CD4-positive, alpha-beta T cell treated with Interferon alpha-2 for 1 hour (primary cell): ENCODE measurements at places on chromosomes 3 and 15.

GRCh38 chr3:179196098-179196497 is 47.9 kb downstream of the PIK3CA start:
- no peak for DNase-seq

DNA sequence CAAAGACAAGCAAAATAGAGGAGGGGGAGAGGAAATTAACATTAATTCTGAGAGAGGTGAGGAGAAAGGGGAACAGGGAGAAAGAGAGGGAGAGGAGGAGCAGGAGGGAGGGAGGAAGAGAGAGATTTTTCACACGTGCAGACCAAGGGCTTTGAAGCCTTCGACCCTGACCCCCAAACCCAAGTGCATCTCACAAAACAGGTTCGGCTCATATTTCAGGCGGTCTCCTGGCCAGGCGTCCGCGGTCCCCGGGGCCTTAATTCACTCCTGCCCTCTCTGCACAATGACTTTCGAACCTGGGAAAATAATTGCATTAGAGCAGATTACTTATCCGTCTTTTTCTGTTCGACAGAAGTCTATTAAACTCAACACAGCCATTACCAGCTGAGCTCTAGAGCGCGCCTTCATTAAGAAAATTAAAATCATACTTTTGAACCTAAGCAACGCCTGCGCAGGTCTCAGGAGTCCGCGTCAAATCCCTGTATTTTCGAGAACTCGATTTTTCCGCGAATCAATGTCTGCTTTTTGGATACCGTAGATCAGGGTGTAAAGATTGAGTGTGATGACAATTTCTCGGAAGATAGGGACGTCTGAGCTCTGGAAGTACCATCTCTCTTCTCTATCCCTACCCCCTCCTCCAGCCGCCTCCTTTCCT is 220.7 kb downstream of the MEIS2 start:
- no peak for DNase-seq

GRCh38 chr3:171266034-171266739 is 194.0 kb downstream of the TNIK start:
- no peak for DNase-seq

DNA sequence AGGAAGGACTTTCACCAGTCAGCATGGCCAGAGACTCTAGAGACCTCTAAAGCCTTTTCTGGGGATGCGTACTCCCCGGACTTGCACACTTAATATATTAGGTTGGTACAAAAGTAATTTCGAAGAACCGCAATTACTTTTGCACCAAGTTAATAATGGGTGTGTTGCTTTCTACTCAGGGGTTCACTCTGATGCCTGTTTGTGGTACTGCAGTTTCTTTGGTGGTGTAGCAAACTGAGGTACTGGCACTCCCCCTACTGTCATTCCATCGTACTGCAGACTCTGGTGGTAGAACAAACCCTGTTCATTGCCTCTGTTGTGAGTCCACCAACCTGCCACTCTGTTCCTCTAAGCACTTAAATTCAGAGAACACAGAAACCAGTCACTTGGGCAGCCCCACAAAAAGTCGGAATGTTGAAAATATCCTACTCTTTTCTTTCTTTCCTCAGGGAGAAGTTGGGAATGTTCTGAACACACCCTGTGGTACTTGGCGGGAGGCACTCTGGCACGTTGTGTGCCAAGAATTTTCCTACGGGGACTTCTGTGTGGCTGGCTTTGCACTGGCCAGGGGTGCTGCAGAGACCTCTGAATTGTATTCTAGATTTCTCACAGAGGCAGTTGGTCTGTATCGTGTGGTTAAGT is 46.3 kb downstream of the GABRG3 start:
- DNase-seq, result no peak

- no peak for DNase-seq
Observed at GRCh38 chr3:50302095-50303012, 1.0 kb downstream of the HYAL1 start.

GRCh38 chr3:184537885-184538665 is 23.5 kb upstream of the EPHB3 start:
- no peak for DNase-seq

DNA sequence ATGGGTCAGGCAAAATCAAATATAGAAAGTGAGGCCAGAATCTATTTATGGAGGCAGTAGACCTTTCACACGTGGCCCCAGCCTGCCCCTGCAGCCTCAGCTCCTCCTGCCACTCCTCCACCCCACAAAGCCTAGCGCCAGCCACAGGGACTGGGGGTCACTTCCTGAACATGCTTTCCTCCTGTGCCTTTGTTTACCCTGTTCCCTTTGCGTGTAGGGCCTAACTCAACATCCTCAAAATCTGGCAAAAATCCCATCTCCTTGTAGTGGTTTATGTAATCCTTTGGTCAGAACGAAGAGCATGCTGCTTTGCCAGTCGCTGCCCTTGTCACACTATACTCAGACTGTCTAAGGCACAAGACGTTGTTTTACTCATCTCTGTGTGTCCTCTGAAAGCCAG is 39.6 kb downstream of the KBTBD12 start:
- DNase-seq, result no peak

- no peak for DNase-seq
Observed at GRCh38 chr3:49654955-49655556, 19.1 kb upstream of the APEH start.

- DNase-seq, result no peak
Observed at GRCh38 chr15:93278006-93278405, 189.0 kb upstream of the RGMA start.

DNA sequence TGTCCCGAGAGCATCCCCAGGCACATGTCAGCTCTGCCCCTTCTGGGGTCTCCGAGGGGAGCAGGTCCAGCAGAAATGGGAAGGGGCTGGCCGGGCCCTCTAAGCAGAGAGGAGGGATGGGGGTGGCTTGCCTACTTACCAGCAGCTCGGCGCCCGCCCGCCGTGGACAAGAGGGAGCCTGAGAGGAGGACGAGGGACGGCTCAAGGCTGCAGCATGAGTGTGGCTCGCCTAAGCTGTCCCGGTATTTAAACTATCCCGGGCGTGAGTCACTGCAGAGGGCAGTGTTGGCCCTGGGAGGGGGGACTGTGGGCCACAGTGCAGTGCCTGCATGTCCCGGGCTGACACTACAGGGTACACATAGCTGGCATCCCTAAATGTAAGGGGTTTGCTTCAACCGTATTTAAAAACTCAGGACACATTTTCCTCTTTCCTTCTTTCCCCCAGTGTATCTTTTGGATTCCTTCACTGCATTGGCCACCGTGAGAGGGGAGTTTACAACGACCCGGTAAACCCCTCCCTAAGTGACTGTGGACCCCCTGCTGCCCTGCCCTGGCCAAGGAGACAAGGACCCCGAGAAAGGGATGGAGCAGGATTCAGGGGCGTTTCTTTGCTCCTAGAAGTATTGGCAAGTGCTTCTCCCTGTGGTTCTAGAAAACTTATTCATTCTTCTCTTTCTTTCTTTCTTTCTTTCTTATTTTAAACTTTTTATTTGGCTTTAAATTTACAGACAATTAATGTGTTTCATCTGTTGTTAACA is at the start of gene LRRC15:
Gene LRRC15 (minus strand): TSS at position 222 of the 758 bp plus-strand sequence. CDS start 8,700 bp downstream, outside the sequence.
- no peak for DNase-seq

DNA sequence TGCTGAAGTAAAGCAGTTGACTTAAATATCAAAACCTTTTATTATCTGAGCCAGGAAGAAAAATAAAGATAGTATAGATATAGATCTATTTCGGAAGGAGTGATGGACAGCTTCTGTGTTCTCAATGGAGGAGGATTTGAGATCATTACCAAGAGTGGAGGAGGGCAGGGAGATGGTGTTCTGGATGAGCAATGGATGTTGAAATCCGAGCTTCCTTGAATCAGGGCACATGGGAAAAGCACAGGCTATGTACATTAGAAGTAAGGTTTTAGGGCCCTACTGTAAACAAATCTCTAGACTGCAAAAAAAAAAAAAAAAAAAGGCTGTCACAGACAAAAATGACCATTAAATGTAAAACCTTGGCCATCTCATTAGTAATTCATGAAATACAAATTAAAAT is 43.2 kb downstream of the GTPBP8 start:
- no peak for DNase-seq

- DNase-seq, result no peak
Observed at GRCh38 chr15:69338535-69339213, 40.0 kb downstream of the PAQR5 start.

DNA sequence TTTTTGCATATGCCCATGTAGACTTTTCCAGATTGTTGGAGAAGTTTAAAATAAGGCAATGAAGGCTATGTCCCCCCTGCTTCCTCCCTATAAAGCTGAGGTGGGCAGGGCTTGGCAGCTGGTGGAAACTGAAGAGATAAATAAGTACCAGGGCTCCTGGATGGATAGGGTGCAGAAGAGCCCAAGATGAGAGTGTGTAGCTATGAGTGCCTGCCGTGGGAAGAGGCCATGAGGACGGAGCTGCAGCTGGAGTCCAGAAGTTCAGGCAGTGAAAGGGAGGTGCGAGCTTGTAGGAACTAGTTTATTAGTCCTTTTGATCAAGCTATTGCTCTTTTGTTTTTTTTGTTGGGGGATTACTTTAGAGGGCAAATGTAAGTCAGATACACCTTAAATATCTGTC is 52.4 kb downstream of the PHLDB2 start:
- DNase-seq, result no peak

GRCh38 chr3:15726043-15726442 is 71.7 kb downstream of the ANKRD28 start:
- DNase-seq, result no peak

DNA sequence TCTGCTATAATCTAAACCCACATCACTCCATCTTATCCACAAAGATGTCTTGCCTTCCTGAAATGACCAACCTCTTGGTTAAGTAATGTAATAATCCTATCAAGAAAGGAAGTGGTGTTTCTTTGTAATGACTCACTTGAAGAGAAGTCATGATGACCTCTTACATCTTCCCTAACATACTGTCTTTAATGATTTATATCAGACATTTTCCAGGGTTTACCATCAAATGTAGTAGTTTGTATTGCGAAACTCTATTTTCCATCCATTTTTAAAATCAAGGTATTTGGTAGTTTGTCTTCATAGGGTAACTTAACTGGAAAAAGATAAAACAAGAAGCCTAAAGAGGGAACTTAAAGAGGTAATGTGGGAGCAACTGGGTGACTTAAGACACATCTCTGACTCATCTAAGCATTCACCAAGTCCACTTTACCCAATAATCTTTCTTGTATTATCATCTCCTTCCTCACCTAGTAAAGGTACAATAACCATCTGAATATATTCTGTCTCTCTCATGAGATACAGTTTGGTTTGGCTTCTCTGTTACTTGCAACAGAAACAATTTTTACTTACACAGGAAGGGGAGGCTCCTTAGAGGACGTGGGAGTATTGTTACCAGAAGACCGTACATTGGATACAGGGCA is 5.7 kb upstream of the MAPK6 start:
- no peak for DNase-seq

DNA sequence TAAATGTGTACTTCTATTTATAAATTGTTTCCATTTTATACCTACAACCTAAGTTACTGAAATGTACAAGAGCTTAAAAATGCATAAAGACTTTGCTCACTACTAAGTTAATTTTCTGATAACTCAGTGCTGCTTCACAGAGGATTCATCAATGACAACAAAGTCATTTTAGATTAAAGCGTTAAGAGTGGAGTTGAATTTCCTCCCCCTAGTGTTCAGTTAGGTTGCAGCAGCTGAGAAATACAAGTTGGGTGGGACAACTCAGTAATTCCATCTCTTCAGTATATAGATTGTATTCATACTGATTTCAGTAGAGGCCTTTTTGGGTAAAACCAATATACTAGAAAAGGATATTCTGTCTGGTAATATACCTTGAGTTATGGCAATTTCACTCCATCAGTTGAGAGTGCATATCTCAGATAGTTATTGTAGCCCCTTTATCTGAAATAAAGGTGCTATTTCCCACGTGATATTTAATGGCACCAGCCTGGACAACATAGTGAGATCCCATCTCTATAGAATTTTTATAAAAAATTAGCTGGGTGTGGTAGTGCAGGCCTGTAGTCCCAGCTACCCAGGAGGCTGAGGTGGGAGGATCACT is 6.9 kb upstream of the RPL35A start:
- peak; percentile 59 for DNase-seq

DNA sequence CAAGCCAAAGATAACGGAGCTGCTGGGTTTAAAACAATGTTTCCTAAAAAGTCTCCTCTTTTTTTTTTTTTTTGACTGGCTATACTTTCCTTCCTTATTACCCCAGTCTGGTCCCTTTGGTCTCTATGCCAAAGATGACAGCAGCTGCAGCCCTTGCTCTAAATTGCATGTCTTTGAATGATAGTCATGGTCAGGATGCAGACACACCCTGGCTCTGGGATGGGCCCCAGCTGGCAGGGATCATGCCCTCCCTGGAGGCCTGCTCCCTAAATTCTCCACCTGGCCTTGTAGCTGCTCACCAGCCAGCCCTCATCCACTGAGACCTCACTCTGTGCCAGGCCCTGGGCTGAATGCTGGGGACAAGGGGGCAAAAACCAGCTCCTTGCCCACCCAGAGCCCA is 95.8 kb downstream of the MESD start:
- no peak for DNase-seq

- peak; percentile 5 for DNase-seq
Observed at GRCh38 chr3:186932281-186933181, 2.2 kb downstream of the ST6GAL1 start.

GRCh38 chr3:195270079-195270816 is 711 bp downstream of the XXYLT1 start:
- peak; percentile 32 for DNase-seq

- DNase-seq, result no peak
Observed at GRCh38 chr3:50926868-50927267, 252.1 kb downstream of the DOCK3 start.

GRCh38 chr3:171168086-171168485 is 141.6 kb upstream of the SLC2A2 start:
- no peak for DNase-seq

GRCh38 chr3:140763532-140763931 is 85.7 kb downstream of the TRIM42 start:
- no peak for DNase-seq

- DNase-seq, result peak; percentile 80
Observed at GRCh38 chr15:98853161-98853560, 154.4 kb downstream of the PGPEP1L start.
